ENCODE measurements at places on chromosomes 7 and 10. TPM values are rescaled to one million over a fixed set of nuclear protein-coding genes. Genes with fewer than 3 reads are reported as not detected.

SLC13A1 gene
- total RNA-seq, result not detected

FOXL3 gene
- not detected for total RNA-seq

GRCh38 chr10:113920875-113921274, 66.4 kb downstream of the NHLRC2 start:
- no peak for DNase-seq

- no peak for DNase-seq
These were observed 138.3 kb upstream of the LSM8 start for GRCh38 chr7:118045629-118046028.

PKD1L1 gene
- 0.62 TPM for total RNA-seq

GRCh38 chr10:22723783-22724182, 9.4 kb upstream of the PIP4K2A start:
- no peak for DNase-seq

GRCh38 chr10:31138026-31138553, 106.4 kb upstream of the ZNF438 start:
- DNase-seq, result no peak

DNA sequence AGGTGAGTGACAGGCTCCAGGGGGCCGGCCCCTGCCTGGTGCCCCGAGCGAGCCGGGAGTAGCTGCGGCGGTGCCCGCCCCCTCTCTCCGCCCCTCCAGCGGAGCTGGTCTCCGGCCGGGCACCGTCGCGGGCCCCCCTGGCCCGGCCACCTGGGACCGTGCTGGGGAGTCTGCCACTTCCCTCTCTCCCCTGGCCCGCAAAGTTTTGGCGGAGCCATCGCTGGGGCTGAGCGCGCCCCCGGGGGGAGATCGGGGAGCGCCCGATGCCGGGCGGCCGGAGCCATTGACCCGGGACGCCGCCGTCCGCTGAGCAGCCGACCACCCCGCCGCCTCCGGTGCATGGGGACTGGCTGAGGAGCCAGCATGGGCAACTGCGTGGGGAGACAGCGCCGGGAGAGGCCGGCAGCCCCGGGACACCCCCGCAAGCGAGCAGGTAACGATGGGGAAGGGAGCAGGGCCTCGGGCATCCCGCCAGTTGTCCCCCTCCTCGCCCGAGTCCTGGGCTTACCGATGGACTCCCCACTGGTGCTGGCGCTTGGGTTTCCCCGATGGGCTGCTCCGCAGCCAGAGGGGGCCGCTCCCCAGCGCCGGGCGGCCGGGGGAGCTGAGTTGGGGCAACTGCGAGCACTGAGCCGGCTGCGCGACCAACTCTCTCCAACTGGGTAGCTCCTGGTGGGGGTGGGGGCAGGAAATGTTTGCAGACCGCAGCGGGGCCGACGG, at the start of gene UBTD1:
Gene UBTD1, plus strand, starts transcription at position 84 of the 720 bp plus-strand sequence. Its CDS starts 280 bp downstream, at position 364.
- DNase-seq, result peak; percentile 59

DNA sequence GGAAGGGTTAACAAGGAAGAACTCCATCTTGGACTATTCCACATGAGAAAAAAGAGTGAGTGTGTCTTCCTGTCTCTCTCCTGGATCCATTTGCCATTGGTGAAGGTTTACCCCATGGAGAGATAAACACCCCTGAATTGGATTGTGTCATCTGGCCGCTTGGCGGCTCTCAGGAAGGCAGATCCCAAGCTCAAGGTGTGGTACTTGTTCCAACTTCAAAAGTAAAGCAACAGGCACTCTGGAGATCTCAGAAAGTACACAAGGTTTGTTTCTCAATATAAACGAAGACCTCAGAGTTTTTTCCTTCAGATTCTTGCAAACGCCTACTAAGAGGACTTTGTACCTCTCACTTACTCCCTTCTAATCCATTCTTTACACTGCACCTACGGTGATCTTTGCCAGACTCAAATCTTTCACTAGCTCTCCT, 116.7 kb downstream of the REEP3 start:
- DNase-seq, result no peak

DNA sequence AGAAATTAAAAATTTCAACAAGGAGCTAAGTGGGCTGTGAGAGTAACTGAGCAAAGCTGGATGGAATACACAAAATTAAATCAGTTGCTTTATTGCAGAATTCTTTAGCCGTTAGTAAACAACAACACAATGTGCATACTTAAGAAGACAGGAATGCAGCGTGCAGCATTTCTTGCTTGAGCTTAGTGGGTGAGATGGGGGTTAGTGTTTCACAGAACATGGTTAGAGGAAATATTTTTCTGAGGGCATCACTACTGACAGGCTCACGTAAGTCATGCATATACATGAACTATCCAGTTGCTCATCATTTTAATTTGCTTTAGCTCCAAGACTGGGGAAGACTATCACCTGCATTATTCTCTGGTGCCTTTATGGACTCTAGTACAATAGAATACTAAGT, 80.8 kb downstream of the CD36 start:
- DNase-seq, result no peak

- DNase-seq, result no peak
These were observed 33.5 kb upstream of the RHOBTB1 start for GRCh38 chr10:60977161-60978122.

GRCh38 chr10:130854151-130854550, 457.4 kb downstream of the TCERG1L start:
- DNase-seq, result no peak

CFAP69 gene
- total RNA-seq, result 6.2 TPM

INHBA gene
- 33.1 TPM for total RNA-seq

RAMP3 gene
- total RNA-seq, result 4.7 TPM

All from occipital lobe (tissue), 3 donors.